ENCODE measurements at places on chromosomes 5 and 9.

DNA sequence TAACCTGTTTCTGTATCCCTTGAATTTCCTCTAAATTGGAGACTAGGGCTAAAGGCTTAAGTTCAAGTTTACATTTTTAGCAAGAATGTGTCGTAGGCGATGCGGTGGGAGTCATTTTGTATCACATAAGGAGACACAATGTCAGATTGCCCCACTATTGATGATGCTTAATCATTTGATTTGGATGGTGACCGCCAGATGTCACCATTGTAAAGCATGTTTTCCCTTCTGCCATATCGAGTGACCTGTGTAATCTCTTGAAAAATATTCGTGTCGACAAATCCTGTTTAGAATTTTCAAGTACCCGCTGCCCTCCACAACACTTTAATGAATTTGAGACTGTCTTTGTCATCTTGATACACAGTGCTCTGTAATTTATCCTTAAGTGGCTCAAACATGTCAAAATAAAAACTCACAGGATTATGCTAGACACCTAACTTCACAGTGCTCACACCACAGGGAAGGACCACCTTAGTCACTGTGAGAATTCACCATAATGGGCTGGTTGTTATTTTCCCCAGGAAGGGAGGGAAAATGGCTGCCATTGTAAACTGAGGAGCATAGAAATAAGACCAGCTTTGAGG, 34.5 kb upstream of the SLC46A2 start:
- peak; percentile 35 for DNase-seq

DNA sequence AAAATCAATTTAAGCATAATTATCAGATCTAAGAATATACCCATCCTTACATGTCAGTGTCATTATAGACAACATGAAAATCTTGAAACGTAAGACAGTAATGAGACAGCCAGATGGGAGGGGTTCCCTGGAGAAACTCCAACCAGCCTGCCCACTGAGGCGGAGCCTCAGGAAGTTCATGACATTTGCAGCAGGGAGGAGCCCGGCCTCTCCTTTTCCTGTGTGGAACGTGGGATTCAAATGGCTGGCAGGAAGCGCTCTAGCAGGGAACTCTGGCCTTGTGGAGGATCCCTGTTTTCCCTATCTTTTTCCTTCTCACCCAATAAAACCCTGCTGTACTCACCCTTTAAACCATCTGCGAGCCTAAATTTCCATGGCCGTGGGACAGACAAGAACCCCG, 176.6 kb upstream of the KCNN2 start:
- DNase-seq: no peak

- no peak for DNase-seq
Observed at GRCh38 chr9:80948876-80949275, 740.5 kb downstream of the TLE1 start.

- peak; percentile 32 for DNase-seq
Observed at GRCh38 chr5:180816608-180817534, 14.3 kb upstream of the MGAT1 start.
